ENCODE measurements at places on chromosomes 16 and 17. TPM values are rescaled to one million over a fixed set of nuclear protein-coding genes. Genes with fewer than 3 reads are reported as not detected.

The BEAN1 gene
- total RNA-seq = 1.8 TPM

The NPIPA5 gene
- 1.2 TPM for total RNA-seq

- H3K4me3 ChIP-seq = no peak overlapping the region
- H3K27ac ChIP-seq = no peak overlapping the region
- peaks cover 7% of the 10 kb centered on the region for H3K27me3 ChIP-seq
- peaks cover 2% of the 10 kb centered on the region for H3K4me1 ChIP-seq
- H3K36me3 ChIP-seq = no peaks in the 10 kb centered on the region
- DNase-seq = no peak
Measured at GRCh38 chr17:62801553-62802114, 6.5 kb downstream of the MARCHF10 start.

DNA sequence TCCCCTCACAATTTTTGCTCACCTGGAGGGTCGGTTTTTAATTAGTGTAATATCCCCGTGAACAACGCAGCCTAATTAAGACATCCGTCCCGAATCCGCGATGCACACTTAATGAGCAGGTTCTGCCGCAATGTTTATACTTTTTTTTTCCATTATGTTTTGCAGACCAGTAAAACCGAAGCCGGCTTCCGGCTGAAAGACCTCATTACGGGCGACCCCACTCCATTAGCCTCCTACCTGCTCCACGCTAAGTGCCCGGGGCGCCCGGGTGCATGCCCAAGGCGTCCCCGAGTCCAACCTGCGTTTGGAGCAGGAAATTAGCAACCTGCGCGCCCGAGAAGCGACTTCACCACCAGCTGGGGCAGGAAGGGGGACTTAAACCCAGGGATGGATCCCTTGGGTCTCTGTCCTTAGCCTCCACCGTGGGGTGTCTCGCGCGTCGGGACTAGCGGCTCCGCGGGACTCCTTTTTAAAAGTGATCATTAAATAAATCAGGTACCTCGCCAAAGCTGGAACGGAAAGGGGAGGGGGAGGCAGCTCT lies 1.7 kb downstream of the RBFOX3 start:
- peaks cover 23% of the 10 kb centered on the region for H3K27me3 ChIP-seq
- peak overlapping the region; percentile 89 for H3K27ac ChIP-seq
- H3K4me3 ChIP-seq = peak overlapping the region; percentile 92
- no peaks in the 10 kb centered on the region for H3K36me3 ChIP-seq
- no peak for DNase-seq

The KCNJ18 gene
- not detected for total RNA-seq

The MMP28 gene
- 0.49 TPM for total RNA-seq

DNA sequence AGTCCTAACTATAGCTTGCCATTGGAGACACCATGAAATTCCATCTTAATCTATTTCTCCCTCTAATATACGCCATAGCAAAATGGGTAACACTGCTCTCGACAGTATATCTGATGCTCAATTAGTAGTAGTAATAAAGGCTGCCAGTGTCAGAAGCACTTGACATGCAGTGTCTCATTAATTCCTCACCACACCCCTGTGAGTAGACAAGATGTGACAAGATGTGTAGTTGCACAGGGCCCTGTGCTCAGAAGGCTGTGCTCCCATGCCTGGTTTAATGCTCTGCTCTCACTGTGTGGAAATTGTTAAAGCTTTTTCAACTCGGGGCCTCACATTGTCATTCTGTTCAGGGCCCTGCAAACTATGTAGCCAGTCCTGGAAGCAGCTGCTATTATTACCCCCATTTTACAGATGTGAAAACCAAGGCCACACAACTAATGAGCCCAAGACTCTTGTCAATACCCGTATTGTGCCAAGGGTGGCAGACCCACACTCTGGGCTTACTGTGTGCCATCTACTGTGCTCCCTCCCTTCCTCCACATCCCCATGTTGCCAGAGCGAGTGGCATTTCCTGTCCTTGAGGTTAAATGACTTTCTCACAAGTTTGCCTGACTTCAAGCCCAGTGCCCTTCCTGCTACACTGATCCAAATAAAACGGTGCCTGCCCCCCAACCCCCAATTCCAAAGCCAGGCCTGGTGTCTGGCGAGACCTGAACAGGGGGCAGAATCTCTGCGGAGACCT lies 287.3 kb upstream of the CCL2 start:
- H3K36me3 ChIP-seq = no peaks in the 10 kb centered on the region
- DNase-seq = no peak
- H3K27ac ChIP-seq = peak overlapping the region; percentile 96
- H3K4me3 ChIP-seq = peak overlapping the region; percentile 26

The TMC7 gene
- total RNA-seq = 2.5 TPM

The MT1G gene
- total RNA-seq = not detected

- H3K27ac ChIP-seq = no peak overlapping the region
- no peaks in the 10 kb centered on the region for H3K4me1 ChIP-seq
- no peaks in the 10 kb centered on the region for H3K36me3 ChIP-seq
- H3K4me3 ChIP-seq = no peak overlapping the region
- DNase-seq = no peak
Measured at GRCh38 chr17:40430272-40431230, 12.7 kb upstream of the IGFBP4 start.

The EVI2A gene
- not detected for total RNA-seq

GRCh38 chr16:27973678-27974077 lies 89.8 kb downstream of the GSG1L start:
- H3K4me3 ChIP-seq = no peak overlapping the region
- H3K4me1 ChIP-seq = no peaks in the 10 kb centered on the region
- peaks cover 10% of the 10 kb centered on the region for H3K36me3 ChIP-seq
- peaks cover 6% of the 10 kb centered on the region for H3K27me3 ChIP-seq
- DNase-seq = no peak

DNA sequence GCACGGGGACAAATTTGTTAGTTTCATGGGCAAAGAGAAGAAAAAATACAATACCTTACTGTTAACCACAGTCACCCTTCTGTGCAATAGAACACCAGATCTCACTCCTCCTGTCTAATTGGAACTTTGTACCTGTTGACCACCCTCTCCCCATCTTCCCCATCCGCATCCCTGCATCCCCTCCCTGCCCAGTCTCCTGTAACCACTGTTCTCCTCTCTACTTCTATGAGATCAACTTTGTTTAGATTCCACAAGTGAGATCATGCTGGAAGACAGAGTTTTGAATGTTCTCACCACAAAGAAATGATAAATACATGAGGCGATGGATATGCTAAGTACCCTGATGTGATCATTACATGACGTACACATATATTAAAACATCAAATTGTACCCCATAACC lies 47.7 kb downstream of the CLEC16A start:
- peaks cover 19% of the 10 kb centered on the region for H3K36me3 ChIP-seq
- DNase-seq = no peak
- peak overlapping the region; percentile 31 for H3K4me3 ChIP-seq
- peak overlapping the region; percentile 57 for H3K27ac ChIP-seq

- H3K27me3 ChIP-seq = peaks cover 6% of the 10 kb centered on the region
- H3K4me3 ChIP-seq = no peak overlapping the region
- H3K27ac ChIP-seq = no peak overlapping the region
- no peaks in the 10 kb centered on the region for H3K4me1 ChIP-seq
Measured at GRCh38 chr16:23842137-23842600, 6.4 kb downstream of the PRKCB start.

DNA sequence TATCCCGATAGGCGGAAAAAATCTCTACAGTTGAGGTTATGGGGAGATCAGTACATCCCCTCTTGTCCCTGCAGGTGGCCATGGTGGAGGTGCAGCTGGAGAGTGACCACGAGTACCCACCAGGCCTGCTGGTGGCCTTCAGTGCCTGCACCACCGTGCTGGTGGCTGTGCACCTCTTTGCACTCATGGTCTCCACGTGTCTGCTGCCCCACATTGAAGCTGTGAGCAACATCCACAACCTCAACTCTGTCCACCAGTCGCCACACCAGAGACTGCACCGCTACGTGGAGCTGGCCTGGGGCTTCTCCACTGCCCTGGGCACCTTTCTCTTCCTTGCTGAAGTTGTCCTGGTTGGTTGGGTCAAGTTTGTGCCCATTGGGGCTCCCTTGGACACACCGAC lies 4.2 kb downstream of the ORAI3 start:
- peaks cover 14% of the 10 kb centered on the region for H3K27me3 ChIP-seq
- no peak for DNase-seq
- no peak overlapping the region for H3K4me3 ChIP-seq
- no peak overlapping the region for H3K27ac ChIP-seq
- H3K4me1 ChIP-seq = peaks cover 6% of the 10 kb centered on the region

DNA sequence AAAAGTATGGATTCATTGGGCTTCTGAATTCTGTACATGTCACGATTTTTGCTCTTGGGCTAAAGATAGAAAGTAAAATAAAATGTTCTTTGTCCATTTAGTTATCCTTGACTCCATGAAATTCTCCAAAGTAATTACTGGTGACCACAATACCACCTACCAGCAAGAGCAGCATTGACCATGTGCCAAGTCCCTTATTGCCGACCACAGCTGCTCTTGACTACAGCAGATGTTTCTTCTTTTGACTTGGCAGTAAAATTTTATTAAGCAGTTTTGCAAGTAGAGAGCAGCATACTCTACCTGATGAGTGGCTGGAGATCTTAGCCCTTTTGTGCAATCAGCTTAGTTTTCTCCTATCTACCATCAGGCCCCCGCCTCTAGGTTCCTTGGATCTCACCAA lies 152.2 kb upstream of the TBX2 start:
- DNase-seq = no peak
- H3K27ac ChIP-seq = no peak overlapping the region
- no peaks in the 10 kb centered on the region for H3K36me3 ChIP-seq
- H3K4me3 ChIP-seq = no peak overlapping the region

The KRT33A gene
- not detected for total RNA-seq

The STH gene
- 4.1 TPM for total RNA-seq

- H3K27me3 ChIP-seq = no peaks in the 10 kb centered on the region
- DNase-seq = no peak
- H3K27ac ChIP-seq = no peak overlapping the region
- peaks cover 12% of the 10 kb centered on the region for H3K4me1 ChIP-seq
- H3K4me3 ChIP-seq = no peak overlapping the region
Measured at GRCh38 chr17:72935984-72936383, 156.5 kb downstream of the SLC39A11 start.

The EPOP gene
- 2.0 TPM for total RNA-seq

DNA sequence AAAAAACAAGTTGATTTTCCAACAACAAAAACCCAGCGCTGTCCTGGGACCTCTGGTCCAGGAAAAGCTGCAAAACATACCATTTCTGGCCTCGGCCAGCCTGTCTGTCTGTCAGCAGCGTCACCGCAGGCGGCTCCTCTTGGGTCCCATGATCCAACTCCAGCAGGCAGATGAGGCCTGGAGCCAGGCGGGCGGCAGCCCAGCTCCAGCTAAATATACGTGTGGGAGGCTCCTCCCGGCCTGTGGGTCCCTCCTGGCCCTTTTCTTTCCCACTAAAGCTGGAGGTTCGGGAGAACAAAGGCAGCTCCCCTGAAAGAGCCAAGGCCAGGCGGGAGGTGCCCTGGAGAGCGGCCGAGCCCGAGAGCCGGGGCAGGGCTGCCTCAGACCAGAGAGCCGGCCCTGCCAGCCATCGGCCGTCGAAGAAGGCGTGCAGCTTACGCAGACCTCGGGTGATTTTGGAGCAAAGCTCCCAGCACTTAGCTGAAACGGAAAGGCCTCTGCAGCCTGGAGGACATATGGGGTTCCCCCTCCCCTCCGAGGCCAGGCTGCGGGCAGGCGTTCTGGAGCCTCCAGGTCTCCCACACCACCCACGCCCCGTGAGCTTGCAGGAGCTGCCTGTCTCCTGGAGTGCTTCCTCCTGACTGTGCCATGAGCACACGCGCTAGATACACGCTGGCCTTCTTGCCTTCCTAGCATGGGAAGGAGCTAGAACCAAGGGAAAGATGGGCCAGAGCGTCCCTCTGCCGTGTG lies 19.9 kb upstream of the JPH3 start:
- H3K36me3 ChIP-seq = no peaks in the 10 kb centered on the region
- peak; percentile 37 for DNase-seq
- no peak overlapping the region for H3K4me3 ChIP-seq
- H3K27me3 ChIP-seq = peaks cover 13% of the 10 kb centered on the region
- peak overlapping the region; percentile 34 for H3K27ac ChIP-seq

The PPY gene
- not detected for total RNA-seq

- H3K36me3 ChIP-seq = no peaks in the 10 kb centered on the region
- peak overlapping the region; percentile 69 for H3K4me3 ChIP-seq
- DNase-seq = no peak
- H3K4me1 ChIP-seq = peaks cover 16% of the 10 kb centered on the region
- H3K27ac ChIP-seq = no peak overlapping the region
- H3K27me3 ChIP-seq = peaks cover 6% of the 10 kb centered on the region
Measured at GRCh38 chr17:80499560-80499959, 23.2 kb upstream of the NPTX1 start.

The TMIGD1 gene
- not detected for total RNA-seq

DNA sequence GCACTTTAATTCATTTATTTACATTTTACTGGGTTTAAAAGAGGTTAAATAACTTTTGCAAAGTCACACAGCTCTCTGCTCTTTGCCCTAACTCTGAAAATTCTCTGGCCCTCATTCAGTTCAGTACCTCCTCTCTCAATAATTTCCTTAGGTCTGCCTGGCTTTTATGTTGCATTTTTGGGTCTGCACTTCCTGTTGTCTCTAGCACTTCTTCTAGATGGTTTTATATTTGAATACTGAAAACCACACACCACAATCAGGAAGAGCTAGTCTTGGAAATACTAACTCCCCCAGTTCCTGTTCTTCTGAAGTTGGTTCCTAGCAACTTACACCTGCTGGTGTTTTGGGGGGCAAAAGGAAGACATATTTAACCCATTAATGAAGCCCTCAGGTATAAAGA lies 577.9 kb downstream of the HS3ST4 start:
- no peak overlapping the region for H3K4me3 ChIP-seq
- no peak for DNase-seq
- no peaks in the 10 kb centered on the region for H3K36me3 ChIP-seq
- H3K4me1 ChIP-seq = no peaks in the 10 kb centered on the region

The TBC1D3G gene
- total RNA-seq = not detected

DNA sequence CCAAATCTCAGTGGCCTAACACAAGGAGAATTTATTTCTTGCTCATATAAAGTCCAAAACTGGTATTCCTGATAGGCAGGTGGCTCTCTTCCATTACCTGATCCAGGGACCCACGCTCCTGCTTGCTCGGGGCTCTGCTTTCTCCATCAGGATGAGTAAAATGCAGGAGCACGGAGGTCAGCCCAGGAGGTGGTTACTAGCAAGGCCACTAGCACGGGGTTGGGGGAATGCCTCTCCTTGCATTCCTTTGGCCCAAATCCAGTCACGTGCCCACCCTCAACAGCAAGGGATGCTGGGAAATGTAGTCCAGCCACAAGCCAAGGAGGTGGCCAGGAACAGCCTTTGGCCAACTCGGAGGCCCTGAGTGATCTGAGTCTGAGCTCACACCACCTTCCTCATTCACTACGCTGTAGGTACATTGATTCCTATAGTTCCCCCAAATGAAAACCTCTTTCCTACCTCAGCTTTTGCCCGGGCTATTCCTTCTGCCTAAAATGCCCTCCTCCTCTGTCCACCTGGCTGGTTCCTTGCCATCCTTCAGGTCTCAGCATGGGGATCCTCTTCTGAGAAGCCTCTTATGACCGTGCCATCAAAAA lies 38.3 kb upstream of the HAPSTR1 start:
- peak overlapping the region; percentile 65 for H3K4me3 ChIP-seq
- DNase-seq = peak; percentile 71
- no peaks in the 10 kb centered on the region for H3K4me1 ChIP-seq

GRCh38 chr17:3009411-3009920 lies 53.9 kb downstream of the OR1D5 start:
- no peak for DNase-seq
- peaks cover 7% of the 10 kb centered on the region for H3K4me1 ChIP-seq
- H3K36me3 ChIP-seq = peaks cover 12% of the 10 kb centered on the region
- H3K4me3 ChIP-seq = no peak overlapping the region
- H3K27me3 ChIP-seq = peaks cover 5% of the 10 kb centered on the region

GRCh38 chr17:41683441-41684007 lies 5.2 kb upstream of the EIF1 start:
- H3K4me3 ChIP-seq = peak overlapping the region; percentile 69
- peaks cover 11% of the 10 kb centered on the region for H3K27me3 ChIP-seq
- peaks cover 2% of the 10 kb centered on the region for H3K36me3 ChIP-seq
- peak overlapping the region; percentile 59 for H3K27ac ChIP-seq
- H3K4me1 ChIP-seq = peaks cover 25% of the 10 kb centered on the region
- DNase-seq = no peak

Measured in glutamatergic neuron (in vitro differentiated cells).